Gastroesophageal sphincter (tissue), 4 donors: ENCODE measurements at places on chromosomes 1 and 21. TPM values are rescaled to one million over a fixed set of nuclear protein-coding genes. Genes with fewer than 3 reads are reported as not detected.
A peak's percentile ranks its signal among the peaks of the same experiment; 100 is the strongest.

- no peak for ATAC-seq
Measured at GRCh38 chr1:1272341-1273208, 1.1 kb downstream of the UBE2J2 start.

GRCh38 chr1:45583264-45583665 is 576 bp upstream of the NASP start:
- peak; percentile 95 for ATAC-seq

DNA sequence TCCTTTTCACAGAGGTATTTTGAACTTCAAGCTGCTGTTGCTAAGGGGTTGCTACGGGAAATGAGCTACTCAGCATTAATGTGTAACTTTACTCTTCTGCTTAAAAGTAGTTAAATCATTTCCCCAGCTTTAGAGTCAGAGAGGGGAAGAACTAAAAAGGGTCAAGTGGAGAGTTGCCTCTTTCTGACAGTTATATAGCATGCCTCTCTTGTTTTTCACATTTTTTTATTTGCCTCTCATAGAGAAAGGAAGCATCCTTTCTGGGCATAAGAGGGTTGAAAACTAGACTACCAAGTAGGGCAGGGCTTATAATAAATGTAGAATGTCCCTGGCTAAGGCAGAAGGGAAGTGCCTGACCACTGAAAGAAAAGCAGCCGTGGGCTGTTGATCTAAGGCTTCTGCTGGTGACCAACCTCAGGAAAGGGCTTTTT is 10.1 kb upstream of the ELAVL4 start:
- no peak for ATAC-seq

GRCh38 chr1:159653201-159653600 is 61.2 kb downstream of the CRP start:
- ATAC-seq, result no peak

OR2T11 gene
- total RNA-seq, result not detected

ANKRD35 gene
- total RNA-seq, result 13.7 TPM

GRCh38 chr1:226626577-226626956 is 78.0 kb downstream of the STUM start:
- ATAC-seq, result peak; percentile 88

- no peak for ATAC-seq
Measured at GRCh38 chr1:211566431-211567025, 12.4 kb downstream of the SLC30A1 start.

- ATAC-seq, result no peak
Measured at GRCh38 chr1:51189421-51190073, 46.5 kb upstream of the RNF11 start.

SEMA4A gene
- 3.8 TPM for total RNA-seq

DNA sequence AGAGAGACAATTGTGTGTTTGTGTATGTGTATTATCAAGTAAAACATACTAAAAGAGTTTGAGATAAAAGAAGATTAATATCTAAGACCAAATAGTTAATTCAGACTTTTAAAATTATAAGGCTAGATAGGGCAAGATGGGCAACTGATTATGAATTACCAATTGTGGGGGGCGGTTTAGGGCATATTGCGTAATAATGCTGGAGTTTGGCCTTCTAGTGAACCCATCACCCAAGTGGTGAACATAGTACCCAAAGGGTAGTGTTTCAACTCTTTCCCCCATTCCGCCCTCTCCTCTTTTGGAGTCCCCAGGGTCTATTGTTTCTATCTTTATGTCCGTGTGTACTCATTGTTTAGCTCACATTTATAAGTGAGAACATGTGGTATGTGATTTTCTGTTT is 55.4 kb downstream of the FRRS1 start:
- ATAC-seq, result no peak

DNA sequence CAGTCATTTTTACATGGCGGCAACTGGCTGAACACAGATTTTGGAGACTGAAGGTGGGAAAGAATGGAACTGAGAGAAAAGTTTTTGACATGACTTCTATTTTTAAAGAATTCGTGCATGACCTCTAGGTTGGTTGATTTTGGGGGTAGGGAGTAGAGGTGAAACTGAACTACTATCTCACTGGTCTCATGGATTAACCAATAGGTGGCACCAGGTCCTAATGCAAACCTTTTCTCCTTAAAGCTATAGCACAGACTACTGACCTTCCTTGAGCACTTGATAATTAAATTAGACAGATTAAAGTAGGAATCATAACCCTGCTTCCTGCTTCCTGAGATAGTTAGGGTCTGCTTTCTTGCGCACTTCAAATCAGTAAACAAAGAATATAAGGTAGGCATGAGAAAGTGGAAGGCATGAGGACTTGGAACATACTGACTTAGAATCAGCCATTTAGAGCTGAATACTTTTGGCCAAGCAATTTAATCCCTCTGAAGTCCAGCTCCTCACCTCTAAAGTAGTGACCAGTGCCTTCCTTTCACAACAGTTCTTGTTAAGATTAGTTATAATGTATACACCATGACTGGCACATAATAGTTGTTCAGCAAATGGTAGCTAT is 206.0 kb downstream of the CENPF start:
- ATAC-seq, result no peak

CELA3B gene
- total RNA-seq, result not detected

TDRD5 gene
- 0.13 TPM for total RNA-seq

OLIG2 gene
- not detected for total RNA-seq

SPATA21 gene
- total RNA-seq, result 0.12 TPM

DNA sequence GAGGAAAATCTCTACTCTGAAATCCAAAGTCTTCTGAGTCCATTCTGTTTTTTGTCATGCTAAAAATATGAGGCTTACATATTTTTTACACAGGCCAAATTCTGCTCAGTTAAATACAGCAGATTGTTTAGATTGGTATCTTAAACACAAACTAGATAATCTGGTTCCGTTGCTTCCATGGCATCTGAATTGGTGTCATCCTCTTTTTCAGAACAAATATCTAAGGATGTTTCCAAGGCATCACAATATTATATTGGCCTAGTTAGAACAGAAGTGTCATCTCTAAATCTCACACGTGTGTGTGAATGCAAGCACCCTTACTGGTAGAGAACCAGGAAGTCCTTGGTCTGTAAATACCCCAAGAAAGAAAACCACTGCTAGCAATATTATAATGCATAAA is 151.2 kb downstream of the NRIP1 start:
- no peak for ATAC-seq

DNA sequence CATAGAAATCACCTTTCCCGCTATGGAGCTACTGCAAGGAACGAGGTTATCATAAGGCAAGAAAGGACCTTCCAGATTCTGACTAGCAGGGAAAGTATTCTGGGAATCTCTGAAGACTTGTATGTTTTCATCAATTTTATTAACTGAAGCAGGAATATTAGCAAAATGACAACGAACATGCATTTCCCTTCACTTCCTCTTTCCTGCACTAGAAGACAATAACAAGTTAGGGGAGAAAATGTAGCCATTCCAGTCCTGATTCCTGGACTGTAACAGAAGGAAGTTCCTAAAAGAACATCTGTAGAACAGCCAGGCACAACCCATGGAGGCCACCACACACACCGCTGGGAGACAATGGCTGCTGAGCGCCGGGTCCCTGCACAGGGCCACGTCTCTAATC is 106.8 kb downstream of the RAVER2 start:
- no peak for ATAC-seq

DNA sequence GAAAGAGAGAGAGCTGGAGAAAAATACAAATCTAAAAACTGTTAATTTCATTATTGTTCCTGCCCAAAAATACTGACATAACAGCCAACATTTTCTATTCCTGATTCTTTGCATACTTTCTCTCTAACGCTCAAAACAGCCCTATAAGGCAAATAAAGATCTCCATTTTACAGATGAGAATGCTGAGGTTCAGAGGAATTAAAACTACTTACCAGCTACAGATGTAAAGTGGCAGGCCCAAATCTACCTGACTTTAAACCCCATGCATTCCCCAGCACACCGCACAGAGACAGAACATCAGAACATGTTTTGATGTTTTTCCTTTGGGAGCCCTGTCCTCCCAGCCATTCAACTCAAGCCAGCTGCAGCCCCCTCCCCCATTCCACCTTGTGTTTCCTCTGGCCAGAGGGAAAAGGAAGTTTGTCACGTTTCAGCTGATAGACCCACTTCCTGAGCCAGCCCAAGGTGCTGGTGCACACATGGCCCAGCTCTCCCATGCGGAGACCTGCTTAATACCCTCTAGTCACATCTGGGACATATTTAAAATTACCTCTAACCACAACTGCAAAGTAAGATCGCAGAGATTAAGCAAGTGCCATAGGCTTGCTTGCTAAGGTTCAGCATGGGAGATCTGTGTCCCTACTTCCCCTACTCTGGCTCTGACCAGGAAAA is 133.1 kb upstream of the NFIA start:
- no peak for ATAC-seq

IFFO2 gene
- 10.4 TPM for total RNA-seq

- ATAC-seq, result peak; percentile 57
Measured at GRCh38 chr1:240284656-240285414, 193.2 kb downstream of the FMN2 start.

LRRC52 gene
- not detected for total RNA-seq

ETV3L gene
- total RNA-seq, result not detected

CLEC20A gene
- total RNA-seq, result not detected

DNA sequence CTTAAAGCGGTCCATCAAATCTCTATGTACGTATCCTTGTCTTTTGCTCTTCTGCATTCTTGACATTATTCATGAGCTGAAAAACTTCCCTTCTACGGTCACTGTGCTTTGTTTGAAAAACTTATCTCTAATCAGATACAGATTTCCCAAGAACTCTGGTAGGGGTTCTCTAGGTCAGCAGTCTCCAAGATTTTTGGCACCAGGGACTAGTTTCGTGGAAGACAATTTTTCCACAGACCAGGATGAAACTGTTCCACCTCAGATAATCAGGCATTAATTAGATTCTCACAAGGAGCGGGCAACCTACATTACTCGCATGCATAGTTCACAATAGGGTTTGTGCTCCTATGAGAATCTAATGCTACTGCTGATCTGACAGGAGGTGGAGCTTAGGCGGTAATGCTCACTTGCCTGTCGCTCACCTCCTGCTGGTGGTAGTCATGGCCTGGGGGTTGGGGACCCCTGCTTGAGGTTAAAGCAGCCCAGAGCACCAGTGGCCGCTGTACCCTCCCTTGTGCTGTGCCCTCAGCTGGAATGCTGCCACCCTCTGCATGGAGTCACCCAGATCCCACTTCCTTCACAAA is 30.8 kb downstream of the AK2 start:
- no peak for ATAC-seq

DNA sequence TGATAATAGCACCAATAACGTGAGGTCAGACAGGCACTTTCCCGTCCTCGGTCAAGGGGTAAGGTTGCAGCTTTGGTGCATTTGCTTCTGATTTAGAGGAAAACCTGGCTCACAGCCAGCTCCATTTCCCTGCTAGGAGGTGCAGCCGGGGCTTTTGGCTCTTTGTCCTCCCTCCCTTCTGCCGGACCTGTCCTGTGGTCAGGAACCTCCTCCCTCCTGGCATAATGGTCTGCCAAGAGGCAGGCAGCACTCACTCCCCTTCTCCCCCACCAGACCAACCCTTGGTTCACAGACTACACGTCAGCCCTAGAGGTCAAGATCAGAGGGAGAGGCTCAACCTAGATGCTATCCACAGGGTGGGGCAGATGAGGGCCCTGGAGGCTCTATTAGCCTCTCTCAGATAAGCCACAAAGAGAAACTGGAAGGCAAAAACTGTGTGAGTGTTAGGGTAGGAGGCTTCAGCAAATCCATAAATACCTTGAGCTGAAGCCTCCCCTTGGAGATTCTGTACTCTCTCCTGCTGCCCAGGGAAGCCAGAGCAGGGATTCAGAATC is 64.8 kb downstream of the PLXNA2 start:
- ATAC-seq, result no peak

GRCh38 chr1:12402159-12402673 is 172.4 kb downstream of the VPS13D start:
- no peak for ATAC-seq

DYNLT4 gene
- total RNA-seq, result not detected

TMEM54 gene
- 71.5 TPM for total RNA-seq

- ATAC-seq, result no peak
Measured at GRCh38 chr1:32338637-32339145, 2.7 kb upstream of the MARCKSL1 start.

SLC1A7 gene
- total RNA-seq, result 1.6 TPM

DNA sequence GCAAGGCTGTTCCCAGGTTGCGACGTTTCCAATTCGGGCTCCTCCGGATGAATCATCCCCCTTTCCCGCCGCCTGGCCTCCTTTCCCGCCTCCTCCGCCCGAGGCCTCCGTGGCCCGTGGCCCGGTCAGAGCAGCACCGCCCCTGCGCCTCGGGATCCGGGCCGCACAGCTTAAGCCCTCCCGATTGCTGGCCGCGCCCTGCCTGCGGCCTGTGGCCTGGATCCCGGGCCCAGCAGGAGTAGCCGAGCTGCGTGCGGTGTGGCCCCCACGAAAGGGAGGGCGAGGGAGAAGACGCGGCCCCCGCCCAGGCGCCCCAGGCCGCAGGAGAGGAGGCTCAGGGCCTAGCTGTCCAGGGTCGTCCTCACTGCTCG is 1.0 kb downstream of the TMEM200B start:
- ATAC-seq, result peak; percentile 73

DNA sequence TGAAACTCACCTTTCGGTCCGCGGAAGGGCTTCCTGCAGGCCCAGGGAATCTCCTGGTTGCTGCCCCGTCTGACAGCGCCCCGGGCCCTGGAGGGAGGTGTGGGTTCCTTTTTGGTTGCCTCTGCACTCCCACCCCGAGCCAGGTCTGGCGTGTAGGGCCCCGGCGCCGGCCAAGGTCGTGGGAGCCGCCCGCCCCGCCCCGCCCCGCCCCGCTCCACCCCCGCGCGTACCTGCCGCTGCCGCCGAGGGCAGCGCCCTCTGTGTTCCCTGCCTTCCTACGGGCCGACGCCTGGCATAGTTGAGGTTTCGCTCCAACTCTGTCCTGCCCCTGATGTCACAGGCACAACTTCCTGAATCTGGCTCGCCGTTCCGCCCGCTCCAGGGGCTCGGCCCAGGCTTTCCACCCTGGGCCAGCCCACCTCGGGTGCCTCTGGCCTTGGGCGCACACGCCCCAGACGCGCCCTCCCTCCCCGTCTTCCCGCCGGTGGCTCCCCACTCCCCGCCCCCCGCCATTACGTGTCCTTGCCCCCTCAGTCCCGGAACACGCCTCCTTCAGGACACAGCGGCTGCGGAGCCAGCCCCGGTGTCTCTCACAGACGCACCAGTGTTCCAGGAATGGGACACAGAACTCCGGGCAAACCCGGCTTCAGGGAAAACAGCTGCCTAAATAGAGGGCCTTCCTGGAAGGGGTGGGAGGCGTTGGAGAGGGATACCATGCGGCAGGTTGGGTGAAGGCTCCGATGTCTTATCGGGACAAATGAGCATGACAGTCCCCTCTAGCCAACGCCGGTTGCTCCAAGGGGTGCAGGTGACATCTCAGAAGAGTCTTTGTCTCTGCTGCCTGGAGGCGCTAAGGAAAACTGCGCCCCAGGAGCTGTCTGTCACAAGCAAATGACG is at the start of gene KIAA0040:
Gene KIAA0040, minus strand, starts transcription at position 147 of the 897 bp plus-strand sequence. CDS start 31,763 bp downstream, outside the sequence.
- peak; percentile 85 for ATAC-seq

- no peak for ATAC-seq
Measured at GRCh38 chr21:44539046-44539445, 949 bp downstream of the KRTAP10-1 start.

- ATAC-seq, result peak; percentile 79
Measured at GRCh38 chr1:29282924-29283803, 46.8 kb downstream of the PTPRU start.
